ENCODE measurements at places on chromosomes 13 and 19. TPM values are rescaled to one million over a fixed set of nuclear protein-coding genes. Genes with fewer than 3 reads are reported as not detected.

DNA sequence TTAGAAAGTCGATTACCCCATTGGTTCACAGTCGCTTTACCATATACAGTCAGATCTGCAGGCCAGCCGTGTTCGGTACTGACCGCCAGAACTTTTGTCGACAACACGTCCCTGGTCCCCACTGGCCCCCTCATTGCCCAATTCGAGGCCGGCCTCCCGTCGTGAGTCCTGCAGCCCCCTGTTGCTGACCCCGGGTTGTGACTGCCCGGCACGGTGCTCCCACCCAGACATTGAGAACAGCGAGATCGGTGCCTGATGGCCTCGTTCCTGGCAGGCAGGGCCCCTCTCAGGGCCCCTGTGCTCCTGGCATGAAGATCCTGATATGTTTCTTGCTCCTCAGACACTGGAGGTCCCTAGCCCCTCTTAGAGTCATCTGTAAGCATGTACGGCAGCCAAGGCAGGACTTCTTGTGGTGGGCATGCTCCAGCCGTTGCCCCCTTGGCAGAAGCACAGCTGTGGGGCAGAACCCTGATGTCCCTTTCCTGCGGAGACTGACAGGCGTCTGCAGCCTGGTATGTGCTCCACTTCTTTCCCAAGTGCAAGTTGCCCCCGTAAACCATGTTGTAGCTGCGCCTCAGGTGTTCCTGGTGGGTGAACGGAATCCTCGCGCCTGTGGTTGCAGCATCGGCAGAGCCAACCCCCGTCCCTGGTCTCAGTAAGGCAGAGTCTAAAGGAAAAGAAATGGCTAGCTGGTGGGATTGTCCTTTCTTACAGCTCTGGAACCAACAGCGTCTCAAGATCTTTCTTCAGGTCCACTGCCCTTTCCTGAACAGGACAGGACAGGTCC is 123.2 kb upstream of the SPACA7 start:
- DNase-seq: no peak

- no peak for DNase-seq
These were observed 56.2 kb downstream of the ABCC4 start for GRCh38 chr13:95245071-95245470.

DNA sequence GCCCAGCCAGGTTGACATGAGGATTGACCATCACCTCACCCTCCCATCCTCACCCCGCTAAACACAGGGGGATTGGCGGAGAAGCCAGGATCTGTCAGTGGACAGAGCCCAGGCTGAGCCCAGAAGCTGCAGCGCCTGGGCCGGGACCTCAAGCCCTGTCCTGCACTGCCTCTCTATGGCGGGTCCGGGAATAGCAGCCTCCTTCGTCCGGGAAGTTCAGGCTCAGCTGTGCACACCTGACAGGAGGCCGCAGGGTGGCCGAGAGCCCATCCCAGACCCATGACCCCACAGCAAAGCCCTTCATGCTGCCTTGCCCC is 67.8 kb downstream of the SPACA7 start:
- peak; percentile 44 for DNase-seq

- no peak for DNase-seq
These were observed 199.6 kb downstream of the OXGR1 start for GRCh38 chr13:96794669-96795068.

- DNase-seq: no peak
These were observed 8.0 kb upstream of the SOX1 start for GRCh38 chr13:112058941-112059340.

DNA sequence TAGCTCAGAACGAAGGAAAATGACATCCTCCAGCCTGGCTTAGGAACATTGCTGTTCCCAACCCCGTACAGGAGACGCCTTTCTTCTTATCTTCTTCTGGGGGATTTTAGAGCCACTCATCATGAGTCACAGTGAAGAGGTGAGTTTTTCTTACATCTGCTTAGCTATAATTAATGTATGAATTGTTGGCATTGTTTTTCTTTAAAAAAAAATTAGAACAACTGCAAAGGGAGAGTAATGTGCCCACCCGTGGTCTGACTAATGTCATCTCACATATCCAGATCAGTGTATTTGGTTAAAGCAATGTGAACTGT is 310.6 kb upstream of the TSHZ3 start:
- DNase-seq: no peak

GRCh38 chr19:39765091-39766076 is 13.3 kb upstream of the LEUTX start:
- peak; percentile 17 for DNase-seq

- DNase-seq: no peak
These were observed 48.0 kb upstream of the RCBTB2 start for GRCh38 chr13:48580896-48581295.

Gene WTIP
- 0.27 TPM for total RNA-seq

Gene SYNGR4
- total RNA-seq: not detected
